ENCODE measurements at places on chromosomes 5 and 9.

DNA sequence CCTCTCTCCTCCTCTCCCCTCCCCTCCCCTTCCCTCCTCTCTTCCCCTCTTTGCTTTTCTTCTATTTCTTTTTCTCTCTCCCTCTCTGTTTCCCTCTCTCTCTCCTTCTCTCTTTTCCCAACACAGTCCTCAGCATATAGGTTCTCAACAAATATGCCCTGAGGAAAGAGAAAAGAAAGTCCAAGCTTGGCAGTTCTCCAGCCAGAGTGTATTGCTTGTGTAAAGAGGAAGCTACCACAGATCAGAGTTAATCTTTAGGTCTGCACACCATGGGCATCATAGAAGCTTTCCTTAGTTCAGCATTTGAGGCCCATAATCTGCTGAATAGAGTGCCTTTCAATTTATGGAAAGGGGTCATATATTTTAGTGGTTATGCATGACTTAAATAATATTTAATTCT, 382.8 kb upstream of the WWC1 start:
- no peaks in the 10 kb centered on the region for H3K36me3 ChIP-seq
- DNase-seq: no peak
- no peak overlapping the region for H3K4me3 ChIP-seq
- no peak overlapping the region for H3K27ac ChIP-seq
- H3K4me1 ChIP-seq: peaks cover 5% of the 10 kb centered on the region

- H3K4me3 ChIP-seq: no peak overlapping the region
- H3K27me3 ChIP-seq: peaks cover 1% of the 10 kb centered on the region
- H3K36me3 ChIP-seq: no peaks in the 10 kb centered on the region
Measured at GRCh38 chr9:137030538-137031527, 1.1 kb downstream of the FUT7 start.

- H3K4me3 ChIP-seq: no peak overlapping the region
- peaks cover 29% of the 10 kb centered on the region for H3K27me3 ChIP-seq
- no peaks in the 10 kb centered on the region for H3K4me1 ChIP-seq
- no peaks in the 10 kb centered on the region for H3K36me3 ChIP-seq
- no peak for DNase-seq
Measured at GRCh38 chr9:3179711-3180110, 335.8 kb upstream of the PUM3 start.

GRCh38 chr9:37121881-37122280, 1.5 kb downstream of the ZCCHC7 start:
- H3K27me3 ChIP-seq: peaks cover 5% of the 10 kb centered on the region
- H3K36me3 ChIP-seq: peaks cover 7% of the 10 kb centered on the region
- no peak overlapping the region for H3K27ac ChIP-seq
- peak overlapping the region; percentile 1 for H3K4me3 ChIP-seq
- no peak for DNase-seq

DNA sequence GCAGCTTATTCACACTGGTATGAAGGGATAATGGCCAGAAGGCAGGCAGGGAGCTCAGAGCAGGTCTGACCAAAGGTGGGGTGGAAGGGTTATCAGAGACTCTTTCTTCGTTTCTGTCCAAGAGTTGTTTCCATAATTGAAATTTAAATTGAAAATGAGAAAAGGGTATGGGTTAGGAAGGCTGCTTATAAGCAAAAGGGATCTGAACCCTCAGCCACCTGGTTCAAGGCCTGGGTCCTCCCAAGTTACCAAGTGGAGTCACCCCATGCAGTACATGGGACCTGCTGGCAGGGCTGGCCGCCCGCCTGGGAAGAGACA, 17.8 kb downstream of the EEIG1 start:
- no peaks in the 10 kb centered on the region for H3K27me3 ChIP-seq
- H3K36me3 ChIP-seq: no peaks in the 10 kb centered on the region
- DNase-seq: no peak
- peaks cover 6% of the 10 kb centered on the region for H3K4me1 ChIP-seq
- H3K27ac ChIP-seq: no peak overlapping the region

DNA sequence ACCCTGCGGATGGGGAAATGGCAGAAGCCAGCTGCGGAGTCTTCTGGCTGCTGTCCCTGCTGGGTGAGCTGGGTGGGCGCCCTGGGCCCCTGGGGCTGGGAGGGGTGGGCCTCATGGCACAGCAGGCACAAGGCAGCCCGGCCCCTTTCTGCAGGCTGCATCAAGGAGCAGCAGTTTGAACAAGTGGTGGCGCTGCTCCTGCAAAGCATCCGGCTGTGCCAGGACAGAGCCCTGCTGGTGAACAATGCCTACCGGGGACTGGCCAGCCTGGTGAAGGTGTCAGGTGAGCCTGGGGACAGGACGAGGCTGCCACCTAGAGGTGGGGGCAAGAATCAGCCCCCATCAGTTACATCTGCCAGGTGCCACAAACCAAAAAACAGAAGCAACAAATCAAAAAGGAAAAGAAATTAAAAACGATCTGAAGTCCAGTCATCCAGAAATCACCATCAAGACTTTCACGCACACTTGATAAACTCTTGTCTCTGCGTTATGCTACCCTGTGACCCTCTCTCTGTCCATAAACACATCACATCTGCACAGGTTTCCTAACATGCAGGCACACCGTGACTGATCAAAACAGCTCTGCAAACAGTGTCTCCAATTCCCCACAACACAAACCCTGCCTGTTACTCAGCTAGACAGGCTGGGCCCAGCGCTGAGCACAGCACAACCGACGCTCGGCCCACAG, 13.9 kb downstream of the REXO4 start:
- no peaks in the 10 kb centered on the region for H3K27me3 ChIP-seq
- H3K36me3 ChIP-seq: peaks cover 22% of the 10 kb centered on the region
- no peak overlapping the region for H3K4me3 ChIP-seq
- peak; percentile 43 for DNase-seq
